Astrocyte of the hippocampus (primary cell): ENCODE measurements at places on chromosomes 1 and 21.

DNA sequence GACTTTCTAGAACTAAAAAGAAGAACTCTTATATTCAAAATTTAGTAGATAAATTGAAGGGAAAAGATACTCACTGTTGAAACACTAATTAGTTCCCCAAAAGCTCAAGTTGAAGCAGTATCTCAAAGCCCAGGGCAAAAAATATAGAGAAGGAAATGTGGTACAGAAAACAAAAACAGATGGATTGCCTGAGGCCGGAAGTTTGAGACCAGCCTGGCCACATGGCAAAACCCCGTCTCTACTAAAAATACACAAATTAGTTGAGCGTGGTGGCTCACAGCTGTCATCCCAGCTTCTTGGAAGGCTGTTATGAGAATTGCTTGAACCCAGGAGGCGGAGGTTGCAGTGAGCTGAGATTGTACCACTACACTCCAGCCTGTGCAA, 36.0 kb downstream of the FAM177B start:
- no peak for DNase-seq

- DNase-seq, result no peak
Observed at GRCh38 chr1:100543640-100544039, 5.7 kb downstream of the GPR88 start.

- no peak for DNase-seq
Observed at GRCh38 chr21:33063907-33064622, 5.9 kb upstream of the OLIG1 start.

DNA sequence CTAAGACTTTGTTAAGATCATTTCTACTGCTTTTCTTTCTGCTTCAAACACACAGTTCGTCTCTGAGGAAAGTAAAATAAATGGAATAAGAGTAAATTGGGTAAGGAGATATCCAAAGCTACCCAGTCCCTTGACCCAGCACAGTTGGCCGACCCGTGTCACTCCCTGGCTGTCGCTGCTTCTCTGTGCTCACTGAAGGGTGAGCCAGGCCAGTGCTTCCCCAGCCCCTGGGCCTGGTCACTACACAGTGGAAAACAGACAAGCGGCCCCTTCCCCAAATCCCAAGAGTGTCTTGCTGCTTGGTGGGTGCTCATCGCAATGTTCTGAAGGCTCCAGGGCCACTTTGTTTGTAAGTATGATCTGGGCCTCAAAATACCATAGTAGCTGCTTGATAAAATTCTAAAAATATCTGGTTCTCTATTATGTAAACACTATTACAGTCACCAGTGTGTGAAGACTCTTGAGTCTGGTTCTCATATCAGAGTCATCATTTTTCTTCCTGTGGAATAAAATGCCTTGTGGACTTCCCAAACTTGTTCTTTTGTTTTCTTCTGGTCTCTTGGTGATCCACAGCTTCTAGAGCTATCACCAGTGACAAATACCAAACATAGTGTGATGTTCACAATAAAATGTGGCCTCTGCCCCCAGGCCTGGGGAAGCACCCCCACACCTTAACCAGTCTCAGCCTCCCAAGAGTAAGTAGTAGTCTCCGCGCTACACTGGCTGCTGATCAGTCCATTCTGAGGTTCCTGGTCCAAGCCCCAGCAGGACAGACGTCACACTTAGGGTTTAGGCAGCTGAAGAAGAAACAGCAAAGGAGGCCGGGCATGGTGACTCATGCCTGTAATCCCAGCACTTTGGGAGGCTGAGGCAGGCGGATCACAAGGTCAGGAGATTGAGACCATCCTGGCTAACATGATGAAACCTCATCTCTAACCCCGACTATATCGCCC, 106.2 kb downstream of the DHRS3 start:
- peak; percentile 21 for DNase-seq

GRCh38 chr1:154973344-154974101, 958 bp upstream of the CKS1B start:
- peak; percentile 97 for DNase-seq

DNA sequence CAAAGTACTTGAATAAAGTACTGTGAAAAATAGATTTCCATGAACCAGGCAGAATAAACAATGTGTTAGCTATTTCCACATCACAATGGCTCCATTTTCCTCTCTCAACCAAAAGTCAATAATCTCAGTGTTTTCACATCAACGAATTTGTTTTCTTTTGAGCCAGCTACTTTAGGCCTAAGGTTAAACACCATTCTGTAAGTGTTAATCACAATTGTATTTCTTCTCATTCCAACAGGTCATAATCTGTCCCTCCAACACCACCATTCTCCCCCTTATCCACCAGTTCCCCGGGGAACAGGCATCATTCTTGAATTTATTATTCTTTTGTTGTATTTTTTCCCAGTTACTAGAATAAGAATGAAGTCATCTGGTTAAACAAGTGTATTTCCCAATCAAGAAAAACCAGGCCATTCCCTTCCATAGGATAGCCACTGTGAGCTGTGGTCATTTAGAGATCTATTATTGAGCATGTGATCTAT, 66.2 kb upstream of the PALMD start:
- no peak for DNase-seq

GRCh38 chr1:106049595-106049994, 1006.9 kb upstream of the PRMT6 start:
- no peak for DNase-seq

DNA sequence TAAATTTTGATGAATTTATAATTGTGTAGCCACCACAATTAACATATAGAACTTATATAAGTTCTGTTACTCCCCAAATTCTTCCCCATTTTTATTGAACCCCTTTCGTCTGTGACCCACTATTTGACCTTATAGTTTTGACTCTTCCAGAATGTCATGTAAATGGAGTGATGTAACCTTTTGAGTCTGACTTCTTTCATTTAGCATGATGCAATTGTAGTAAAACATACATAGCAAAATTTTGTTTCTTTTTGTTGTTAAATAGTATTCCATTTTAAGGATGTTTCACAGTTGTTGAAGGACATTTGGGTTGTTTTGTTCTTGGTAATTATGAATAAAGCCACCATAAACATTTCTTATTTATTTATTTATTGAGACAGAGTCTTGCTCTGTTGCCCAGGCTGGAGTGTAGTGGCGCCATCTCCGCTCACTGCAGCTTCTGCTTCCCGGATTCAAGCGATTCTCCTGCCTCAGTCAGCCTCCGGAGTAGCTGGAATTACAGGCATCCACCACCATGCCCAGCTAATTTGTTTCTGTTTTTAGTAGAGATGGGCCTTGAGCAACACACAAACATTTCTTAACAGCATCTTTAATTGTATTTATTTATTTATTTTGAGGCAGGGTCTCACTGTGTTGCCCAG, 33.6 kb downstream of the RPRD2 start:
- no peak for DNase-seq

- DNase-seq, result no peak
Observed at GRCh38 chr1:208219098-208219658, 25.0 kb downstream of the PLXNA2 start.

DNA sequence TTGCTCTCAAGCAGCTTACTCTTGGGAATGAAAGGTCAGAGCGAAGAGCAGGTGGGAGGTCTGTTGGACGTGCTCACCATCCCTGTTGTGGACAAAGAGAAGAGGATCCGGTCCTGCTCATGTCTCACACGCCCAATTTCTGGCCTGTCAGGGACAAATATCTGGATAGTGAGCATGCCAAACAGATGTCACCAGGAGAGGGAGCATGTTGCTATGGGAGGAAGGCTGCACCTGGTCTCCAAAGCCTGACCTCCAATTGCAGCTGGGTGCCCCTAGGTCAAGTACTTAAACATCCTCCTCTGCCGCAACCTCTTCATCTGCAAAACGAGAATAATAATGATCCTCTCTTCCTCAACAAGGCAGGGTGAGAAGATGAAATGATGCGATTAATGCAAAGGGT, 53.4 kb downstream of the DMRTA2 start:
- DNase-seq, result no peak

DNA sequence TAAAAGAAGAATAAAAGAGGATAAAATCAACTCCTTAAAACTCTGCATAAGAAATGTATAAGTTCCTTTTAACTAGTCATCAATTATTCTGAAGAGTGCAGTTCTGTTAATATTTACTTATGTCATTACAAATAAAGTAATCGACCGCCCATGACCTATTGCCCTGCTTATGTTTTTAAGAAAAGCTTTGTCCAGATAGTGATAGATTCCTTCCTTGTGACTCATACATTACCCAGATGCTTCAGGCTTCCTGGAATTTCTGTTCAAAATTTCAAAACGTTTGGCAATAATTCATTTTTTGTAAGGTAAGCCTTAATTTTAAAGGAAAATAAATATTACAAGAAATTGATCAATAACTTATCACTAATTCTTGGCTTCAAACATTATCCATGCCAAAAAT, 918.2 kb upstream of the ADGRL2 start:
- DNase-seq, result peak; percentile 24

DNA sequence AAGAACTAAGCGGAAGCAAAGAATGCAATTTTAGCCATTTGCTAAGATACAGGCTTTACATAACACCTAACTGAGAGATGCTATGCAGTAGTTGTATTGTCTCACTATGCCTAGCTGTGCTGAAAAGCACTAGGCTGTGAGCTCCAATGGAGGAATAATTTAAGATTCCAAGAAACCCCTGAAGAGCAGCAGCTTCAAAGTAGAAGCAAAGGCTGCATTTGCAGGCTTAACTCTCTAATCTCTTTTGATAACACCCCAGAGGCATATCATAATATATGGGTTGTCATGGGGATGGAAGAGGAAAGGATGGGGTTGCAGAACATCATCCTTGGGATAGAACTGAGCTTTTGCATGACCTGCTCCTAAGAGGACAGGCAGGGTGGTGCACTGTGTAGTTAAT, 102.0 kb downstream of the ERG start:
- DNase-seq, result no peak

GRCh38 chr1:116513956-116514355, 56.9 kb downstream of the CD58 start:
- DNase-seq, result no peak

- DNase-seq, result no peak
Observed at GRCh38 chr1:207831517-207832327, 79.2 kb downstream of the CD34 start.

DNA sequence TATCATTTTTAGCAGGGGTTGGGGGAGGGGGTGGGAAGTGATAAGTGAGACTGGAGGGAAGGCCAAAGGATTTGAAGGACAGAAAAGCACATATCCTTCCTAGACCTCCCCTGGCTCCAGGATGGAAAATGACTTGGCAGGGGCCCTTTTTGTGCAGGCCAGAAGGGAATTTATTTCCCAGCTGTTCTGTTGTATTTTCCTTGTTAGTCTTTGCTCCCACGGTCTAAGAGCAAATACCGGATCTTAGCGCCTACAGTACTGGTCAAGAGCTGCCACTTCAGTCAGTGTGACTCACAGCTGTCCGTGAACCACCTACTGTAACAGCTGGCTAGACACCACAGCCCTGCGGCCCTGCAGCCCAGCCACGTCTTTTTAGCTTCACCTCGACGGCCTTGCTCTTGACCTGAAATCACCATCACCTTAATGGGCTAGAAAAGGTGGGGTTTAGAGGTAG, 51.0 kb upstream of the ERRFI1 start:
- DNase-seq, result peak; percentile 90

DNA sequence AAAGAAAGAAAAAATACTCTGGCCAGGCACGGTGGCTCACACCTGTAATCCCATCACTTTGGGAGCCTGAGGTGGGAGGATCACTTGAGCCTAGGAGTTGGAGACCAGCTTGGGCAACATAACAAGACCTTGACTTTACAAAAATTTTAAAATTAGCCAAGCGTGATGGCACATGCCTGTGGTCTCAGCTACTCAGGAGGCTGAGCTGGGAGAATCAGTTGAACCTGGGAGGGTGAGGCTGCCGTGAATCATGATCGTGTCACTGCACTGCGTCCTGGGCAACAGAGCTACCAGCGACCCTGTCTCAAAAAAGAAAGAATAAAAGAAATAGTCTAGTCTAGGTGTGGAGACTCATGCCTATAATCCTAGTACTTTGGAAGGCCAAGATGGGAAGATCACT, 22.3 kb downstream of the RRP1B start:
- DNase-seq, result no peak

DNA sequence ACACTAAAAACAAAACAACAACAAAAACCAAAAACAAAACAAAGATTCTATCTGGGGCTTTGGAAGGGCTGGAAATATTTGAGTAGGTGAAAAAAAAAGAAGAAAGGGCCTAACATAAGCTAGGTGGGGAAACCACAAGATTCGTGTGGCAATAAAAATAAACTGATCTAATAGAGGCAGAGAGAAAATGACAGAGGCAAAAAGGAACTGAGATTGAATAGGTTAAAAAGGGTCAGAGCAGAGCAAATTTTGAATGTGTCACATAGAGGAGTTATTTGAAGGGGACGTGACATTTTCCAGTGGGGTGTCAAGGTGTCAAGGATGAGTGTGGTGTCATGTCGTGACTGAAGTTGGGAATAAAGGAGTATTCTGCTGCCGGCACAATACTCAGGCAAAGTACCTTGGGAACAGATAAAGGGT, 65.2 kb upstream of the RALGPS2 start:
- no peak for DNase-seq

GRCh38 chr1:208203127-208203847, 40.9 kb downstream of the PLXNA2 start:
- peak; percentile 90 for DNase-seq

DNA sequence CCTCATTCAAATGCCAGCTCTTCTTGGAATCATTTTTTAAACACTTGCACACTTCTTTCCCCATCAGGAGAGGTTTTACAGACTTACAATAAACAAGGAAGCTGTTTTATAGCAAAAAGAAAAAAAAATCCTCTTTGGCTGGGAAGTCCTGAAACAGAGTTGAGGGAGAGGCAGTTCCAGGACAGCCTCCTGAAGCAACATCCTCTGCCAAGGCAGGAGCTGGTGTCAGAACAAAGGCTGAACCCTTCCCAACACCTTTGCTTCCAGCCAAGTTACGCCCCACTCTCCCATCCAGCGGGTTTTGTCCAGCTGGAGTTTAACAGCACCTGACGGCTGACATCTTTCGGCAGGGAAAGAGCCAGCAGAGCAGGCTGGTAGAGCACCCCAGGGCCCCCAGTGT, 287.8 kb downstream of the RRAGC start:
- DNase-seq, result no peak

DNA sequence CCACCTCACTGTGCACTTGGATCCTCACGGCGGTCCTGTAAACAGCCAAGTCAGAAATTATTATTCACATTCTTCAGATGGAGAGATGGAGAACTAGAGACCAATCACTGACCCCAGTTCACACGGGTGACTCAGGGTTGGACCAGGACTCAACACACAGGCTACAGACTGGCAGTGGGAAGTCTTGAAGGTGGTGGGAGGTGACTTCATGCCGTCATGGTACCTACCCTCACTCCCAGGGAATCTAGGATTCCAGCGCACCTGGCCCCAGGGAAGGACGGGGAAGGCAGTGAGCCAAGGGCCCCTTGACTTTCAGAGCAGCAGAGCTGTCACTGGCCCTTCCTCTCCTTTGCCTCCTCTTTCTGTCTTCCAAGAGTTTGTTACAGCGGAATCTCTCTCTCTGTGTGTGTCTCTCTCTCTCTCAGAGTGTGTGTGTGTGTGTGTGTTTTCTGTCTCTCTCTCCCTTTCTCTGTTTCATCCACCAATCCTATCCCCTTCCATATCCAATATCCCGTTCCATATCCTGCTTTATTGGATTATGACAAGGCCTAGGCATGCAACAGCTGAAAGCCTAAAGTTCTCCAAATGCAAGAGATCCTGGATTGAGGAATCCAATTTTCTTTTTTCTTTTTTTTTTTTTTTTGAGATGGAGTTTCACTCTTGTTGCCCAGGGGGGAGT, 11.7 kb downstream of the OPTC start:
- no peak for DNase-seq

- no peak for DNase-seq
Observed at GRCh38 chr1:41436281-41437010, 48.0 kb downstream of the EDN2 start.
